ENCODE measurements at places on chromosomes 4 and X.
A peak's percentile ranks its signal among the peaks of the same experiment; 100 is the strongest.

DNA sequence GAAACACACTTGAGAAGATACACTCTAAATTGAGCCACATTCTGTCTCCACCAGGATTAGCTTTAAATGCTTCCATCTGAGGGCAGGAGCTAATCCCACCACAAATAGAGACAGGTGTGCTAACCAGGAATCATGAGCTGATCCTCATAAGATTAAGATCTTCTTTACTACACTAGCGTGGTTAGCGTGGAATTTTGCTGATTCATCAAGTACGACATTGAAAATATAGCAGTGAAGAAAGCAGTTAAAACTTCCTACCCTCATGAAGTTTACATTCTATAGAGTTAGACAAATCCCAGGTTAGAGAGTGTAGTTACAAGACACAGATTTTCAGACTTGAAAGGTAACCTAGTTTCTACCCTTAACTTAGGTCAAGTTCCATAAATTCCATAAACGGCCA lies 5.3 kb upstream of the APELA start:
- no peak for DNase-seq

- DNase-seq, result no peak
Measured at GRCh38 chrX:47529548-47529947, 31.5 kb upstream of the ARAF start.

DNA sequence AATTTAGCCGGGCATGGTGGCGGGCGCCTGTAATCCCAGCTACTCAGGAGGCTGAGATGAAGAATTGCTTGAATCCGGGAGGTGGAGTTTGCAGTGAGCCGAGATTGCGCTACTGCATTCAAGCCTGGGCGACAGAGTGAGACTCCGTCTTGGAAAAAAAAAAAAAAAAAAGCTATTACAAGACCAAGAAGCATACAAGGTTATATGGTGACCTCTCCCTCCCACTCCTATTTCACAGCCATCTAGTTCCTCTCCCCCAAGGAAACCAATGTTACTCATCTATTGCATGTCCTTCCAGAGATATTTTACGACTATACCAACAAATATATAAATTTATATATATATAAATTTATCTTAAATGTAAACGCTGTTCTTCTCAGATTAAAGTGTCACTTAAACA lies 3.2 kb downstream of the SLC9A7 start:
- no peak for DNase-seq

DNA sequence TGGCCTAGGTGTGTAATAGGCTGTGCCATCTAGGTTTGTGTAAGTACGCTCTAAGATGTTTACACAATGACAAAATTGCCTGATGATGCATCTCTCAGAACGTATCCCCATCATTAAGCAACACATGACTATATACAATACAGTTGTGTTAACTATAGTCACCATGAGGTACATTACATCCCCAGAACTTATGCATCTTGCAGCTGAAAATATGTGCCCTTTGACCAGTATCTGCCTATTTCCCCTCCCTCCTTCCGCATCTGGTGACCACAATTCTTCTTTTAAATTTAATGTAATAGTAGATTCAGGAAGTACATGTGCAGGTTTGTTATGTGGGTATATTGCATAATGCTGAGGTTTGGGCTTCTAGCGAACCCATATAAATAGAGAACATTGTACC lies 239.8 kb upstream of the IL1RAPL1 start:
- DNase-seq, result no peak

DNA sequence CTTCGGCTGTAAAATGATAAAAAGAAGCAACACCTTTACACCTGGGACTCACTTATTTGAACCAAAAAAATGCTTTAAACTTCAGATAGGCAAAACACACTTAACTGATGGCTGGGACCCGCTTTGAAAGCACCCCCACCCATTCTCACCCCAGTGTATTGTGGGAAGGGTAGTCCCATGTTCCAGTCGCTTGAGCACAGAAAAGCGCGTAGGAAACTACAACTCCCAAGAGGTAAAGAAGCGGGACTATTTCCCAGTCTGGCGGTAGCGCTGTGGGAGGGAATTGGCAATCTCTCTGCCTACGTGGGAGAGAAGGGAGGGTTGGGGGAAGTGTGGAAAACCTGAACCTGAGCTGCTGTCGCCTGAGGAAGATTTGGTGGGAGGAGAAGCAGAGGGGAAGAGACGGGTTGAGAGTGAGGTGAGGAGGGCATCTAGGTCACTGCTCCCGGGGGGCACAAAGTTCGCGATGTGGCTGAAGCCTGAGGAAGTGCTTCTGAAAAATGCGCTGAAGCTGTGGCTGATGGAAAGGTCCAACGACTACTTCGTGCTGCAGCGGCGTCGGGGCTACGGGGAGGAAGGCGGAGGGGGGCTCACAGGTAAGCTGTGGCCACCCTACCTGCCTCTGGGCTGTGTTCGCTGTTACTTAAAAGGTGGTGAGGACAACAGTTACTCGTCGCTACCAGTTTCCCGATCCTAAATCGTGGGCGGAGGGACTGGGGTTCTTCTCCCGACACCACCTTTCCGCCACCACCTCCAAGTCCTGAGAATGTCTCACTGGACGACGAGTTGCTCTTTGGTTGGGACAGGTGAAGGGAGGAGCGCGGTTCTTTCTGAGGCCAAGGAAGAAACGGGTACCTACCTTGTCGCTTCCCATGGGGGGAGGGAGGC lies at the start of gene TBC1D8B:
TSS of gene TBC1D8B (plus strand) at position 286 of the 888 bp plus-strand sequence. CDS start at position 467, 181 bp downstream.
- peak; percentile 92 for DNase-seq

DNA sequence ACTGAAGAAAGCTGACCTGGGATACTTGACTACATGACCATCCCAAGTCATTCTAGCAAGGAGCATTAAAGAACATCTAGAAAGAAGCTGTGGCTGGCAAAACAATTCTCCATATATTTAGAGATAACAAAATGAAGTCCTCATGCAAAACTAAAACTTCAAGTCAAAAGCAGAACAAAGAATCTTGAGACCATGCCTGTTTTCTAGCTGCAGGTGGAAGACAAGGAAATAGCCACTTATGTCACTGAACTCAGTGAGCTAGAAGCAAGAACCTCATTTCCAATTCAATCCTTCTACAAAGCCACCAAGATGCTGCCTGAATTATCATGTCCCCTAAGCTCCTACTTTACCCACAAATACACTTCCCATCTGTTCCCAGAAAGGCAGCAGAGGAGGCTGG lies 13.8 kb downstream of the USP46 start:
- no peak for DNase-seq

- DNase-seq, result no peak
Measured at GRCh38 chr4:76022031-76022430, 1.3 kb downstream of the CXCL10 start.

DNA sequence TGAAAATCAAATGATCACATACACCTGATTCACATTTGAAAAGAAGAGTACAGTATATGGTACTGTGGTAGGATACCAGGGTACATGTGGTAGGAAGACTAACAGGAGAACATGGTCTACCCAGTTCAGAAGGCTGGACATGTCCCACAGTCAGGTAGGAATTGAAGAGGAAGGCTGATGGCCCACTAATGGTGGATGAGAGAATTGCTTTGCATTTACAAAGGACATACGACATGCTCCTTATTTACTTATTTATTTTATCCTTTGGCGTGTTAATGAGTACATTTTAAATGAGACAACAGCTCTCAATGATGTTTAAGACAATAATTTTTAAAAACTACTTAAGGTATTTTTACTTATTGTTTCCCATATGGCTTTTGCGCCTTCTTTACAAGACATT lies 106.7 kb upstream of the BMP2K start:
- DNase-seq, result no peak

- DNase-seq, result peak; percentile 36
Measured at GRCh38 chrX:68462653-68463052, 29.4 kb upstream of the OPHN1 start.

DNA sequence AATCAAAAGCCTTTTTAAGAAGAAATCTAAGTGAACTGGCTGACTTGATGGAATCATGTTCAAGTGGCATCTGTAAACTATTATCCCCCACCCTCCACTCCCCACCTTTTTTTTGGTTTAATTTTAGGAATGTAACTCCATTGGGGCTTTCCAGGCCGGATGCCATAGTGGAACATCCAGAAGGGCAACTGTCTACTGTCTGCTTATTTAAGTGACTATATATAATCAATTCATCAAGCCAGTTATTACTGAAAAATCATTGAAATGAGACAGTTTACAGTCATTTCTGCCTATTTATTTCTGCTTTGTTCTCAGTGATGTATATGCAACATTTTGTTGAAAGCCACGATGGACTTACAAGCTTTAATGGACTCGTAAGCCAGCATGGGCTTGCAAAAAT lies 162.3 kb downstream of the STIM2 start:
- no peak for DNase-seq

GRCh38 chr4:165096776-165097175 lies 15.9 kb downstream of the TMEM192 start:
- peak; percentile 65 for DNase-seq

DNA sequence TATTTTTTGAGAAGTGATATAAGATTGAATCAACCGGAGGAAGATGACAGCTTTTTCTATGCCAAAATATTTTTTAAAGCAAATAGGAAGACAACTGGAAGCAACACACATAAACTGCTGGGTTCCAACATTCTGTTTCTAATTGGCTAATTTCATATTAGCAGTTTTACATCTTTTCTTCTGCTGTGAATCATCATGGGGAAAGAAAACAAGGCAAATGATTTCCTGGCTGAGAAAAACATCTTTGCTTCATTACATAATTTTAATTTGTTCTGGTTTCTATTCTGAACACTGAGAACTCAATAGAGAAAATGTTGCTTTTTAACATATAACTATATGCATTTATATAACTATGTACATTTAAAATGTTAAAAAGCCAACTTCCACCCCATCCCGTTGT lies 2518.5 kb downstream of the ARAP2 start:
- peak; percentile 44 for DNase-seq

DNA sequence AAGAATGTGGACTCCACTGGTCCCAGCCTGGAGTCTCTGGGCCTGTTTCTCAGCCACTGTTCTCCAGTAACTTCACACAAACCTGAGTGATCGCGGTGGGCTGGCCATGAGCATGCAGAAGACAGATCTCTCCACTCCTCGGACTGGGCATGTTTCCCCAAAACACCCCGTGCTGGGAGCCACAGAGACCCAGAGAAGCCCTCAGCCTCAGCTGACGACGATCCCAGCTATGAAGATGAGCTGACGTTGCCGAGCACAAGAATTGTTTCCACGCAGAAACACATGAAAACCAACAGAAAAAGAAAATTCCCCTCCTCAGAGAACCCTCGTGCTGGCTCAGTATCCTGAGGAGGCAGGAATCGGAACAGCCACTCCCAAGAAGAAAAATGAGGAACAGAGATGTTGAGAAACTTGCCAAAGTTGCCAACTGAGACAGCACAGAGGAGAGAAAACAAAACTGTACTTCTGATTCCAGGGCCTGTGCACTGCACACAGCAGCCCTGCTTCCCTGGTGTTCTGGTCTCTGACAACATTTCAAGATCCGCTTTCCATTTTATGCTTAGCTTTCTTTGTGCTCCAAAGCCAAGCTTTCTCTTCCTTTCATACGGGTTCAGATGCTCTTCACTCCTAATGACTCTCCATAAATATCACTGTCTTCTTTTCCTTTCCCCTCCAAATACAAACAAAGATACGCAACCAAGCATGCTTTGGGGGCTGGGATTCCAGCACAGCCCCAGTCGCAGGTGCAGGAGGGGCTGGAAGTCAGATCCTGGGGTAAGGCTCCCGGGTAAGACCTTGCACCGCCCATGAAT lies 81.4 kb downstream of the IRF2 start:
- DNase-seq, result no peak

GRCh38 chr4:38615847-38616246 lies 48.2 kb upstream of the KLF3 start:
- DNase-seq, result no peak

- peak; percentile 11 for DNase-seq
Measured at GRCh38 chrX:139930916-139931645, 1.8 kb downstream of the ATP11C start.

GRCh38 chrX:154477891-154478477 lies 1.1 kb downstream of the LAGE3 start:
- DNase-seq, result no peak

DNA sequence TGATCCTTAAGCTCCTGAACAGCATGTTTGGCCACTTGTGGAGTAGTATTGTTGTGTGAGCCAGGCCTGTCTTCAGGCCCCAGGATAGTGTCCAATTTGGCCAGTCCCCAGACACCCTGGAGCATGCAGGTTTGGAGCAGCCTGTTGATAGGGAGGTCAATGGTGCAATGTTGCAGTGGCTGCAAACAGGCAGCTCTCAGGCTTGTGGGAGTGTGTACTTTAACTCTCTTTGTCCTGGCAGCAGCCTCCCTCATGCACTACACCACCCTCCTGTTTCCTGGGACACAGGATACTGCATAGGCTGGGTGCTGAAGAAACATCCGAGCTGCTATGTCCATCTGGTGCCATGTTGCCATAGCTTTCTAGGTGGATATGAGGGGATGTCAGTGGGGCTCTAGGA lies 24.0 kb downstream of the TECRL start:
- no peak for DNase-seq

GRCh38 chr4:1754336-1754735 lies 33.0 kb downstream of the TACC3 start:
- DNase-seq, result no peak

- DNase-seq, result peak; percentile 71
Measured at GRCh38 chr4:184450045-184450444, 24.3 kb downstream of the IRF2 start.

DNA sequence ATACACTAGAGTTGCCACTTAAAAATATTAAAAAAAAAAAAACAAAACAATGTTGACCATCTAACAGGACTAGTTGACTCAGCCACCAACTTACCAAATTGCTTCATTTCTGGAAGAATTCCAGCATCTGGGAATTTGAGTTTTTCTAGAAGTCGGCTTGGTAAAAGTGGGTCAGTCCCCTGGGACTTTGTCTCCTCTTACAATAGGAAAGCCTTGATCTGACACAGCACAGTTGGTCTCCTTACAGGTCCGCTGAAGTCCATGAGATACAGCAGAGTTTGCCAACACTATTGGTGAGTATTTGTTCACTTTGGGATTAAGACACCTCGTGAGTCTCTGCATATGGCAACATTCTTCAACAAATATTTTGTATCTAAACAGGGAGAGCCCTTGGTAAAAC lies 18.2 kb upstream of the DDIT4L start:
- DNase-seq, result no peak

DNA sequence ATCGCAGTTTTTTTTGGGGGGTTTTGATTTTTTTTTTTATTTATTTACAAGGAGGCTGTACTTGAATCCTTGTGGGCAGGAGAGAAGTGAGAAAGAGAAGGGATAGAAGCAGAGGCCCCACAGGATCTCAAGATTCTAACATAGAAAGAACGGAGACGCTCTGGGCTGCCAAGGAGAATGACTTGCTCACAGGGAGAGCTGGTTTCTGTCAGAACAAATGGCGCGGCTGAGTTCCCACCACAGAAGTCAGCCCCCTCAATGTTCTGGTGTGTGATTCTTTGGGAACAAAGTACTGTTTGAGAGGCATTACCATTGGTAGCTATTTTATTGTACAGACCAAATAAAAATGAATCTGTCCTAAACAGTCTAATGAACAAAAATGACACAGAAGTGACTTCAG lies 80.6 kb downstream of the ATXN3L start:
- DNase-seq, result no peak

GRCh38 chr4:14888790-14889572 lies 113.3 kb upstream of the CPEB2 start:
- DNase-seq, result peak; percentile 18
